PC-9 (cell line): ENCODE measurements at places on chromosomes 16 and 17. TPM values are rescaled to one million over a fixed set of nuclear protein-coding genes. Genes with fewer than 3 reads are reported as not detected.

GRCh38 chr16:30942426-30942806, 6.5 kb upstream of the ORAI3 start:
- H3K27ac ChIP-seq = no peak overlapping the region
- DNase-seq = no peak
- peaks cover 17% of the 10 kb centered on the region; the same call in 1 of the 2 replicates for H3K36me3 ChIP-seq
- H3K4me3 ChIP-seq = no peak overlapping the region

GRCh38 chr17:45852535-45853297, 8.0 kb downstream of the SPPL2C start:
- peaks cover 74% of the 10 kb centered on the region for H3K27me3 ChIP-seq
- DNase-seq = peak; percentile 64
- no peak overlapping the region for H3K4me3 ChIP-seq
- no peak overlapping the region for H3K27ac ChIP-seq

SOX15 gene
- 80.9 and 124 TPM in 2 replicates for total RNA-seq

DNA sequence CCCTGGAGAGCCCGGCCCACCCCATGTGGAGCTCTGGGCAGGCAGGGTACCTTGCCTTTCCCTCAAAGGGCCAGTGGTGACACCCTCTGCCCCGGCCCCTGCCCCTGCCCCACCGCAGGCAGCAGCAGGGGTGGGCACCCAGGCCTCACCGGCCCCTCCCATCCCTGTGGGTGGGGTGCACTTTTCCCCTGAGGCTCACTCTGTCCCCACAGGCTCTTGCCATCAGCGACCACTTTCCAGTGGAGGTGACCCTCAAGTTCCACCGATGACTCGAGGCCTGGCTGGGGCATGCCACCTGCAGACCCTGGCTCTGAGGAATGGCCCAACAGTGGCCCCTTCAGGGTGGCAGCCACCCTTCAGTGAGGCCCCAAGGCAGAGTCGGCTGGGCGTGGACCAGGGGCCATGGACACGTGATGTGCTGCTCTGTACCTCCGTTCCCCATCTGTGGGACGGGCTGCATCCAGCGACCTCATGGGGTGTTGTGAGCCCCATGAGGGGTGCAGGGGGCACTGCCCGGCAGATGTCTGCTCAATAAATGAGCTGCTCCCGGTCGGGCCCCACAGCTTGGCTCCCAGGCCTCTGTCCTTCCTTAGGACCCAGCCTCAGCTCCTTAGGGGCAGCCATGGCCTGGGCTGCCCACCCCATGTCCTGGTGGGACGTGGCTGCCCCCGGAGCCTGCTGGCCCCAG, 2.0 kb downstream of the DNASE1L2 start:
- H3K36me3 ChIP-seq = no peaks in the 10 kb centered on the region; the same call in none of the 2 replicates
- no peak overlapping the region for H3K4me3 ChIP-seq
- no peaks in the 10 kb centered on the region for H3K4me1 ChIP-seq
- H3K27ac ChIP-seq = no peak overlapping the region

DNA sequence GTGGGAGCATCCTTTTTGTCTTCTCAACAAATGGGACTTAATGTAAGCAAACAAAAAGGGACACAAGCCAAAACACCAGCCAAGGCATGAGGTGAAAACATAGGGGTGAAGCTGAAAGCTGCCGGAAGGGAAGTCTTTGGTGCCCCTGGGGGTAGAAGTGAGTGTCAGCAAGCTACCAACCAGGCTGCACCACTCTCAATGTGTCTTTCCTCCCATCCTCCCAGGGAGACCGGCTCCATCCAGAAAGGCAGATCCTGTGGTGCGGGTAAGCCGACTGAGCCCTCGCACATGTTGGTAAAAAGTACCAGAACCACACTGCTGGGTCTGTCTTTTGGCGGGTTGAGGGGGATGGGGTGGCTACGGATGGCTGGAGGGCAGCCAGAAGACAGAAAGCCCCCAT, 52.0 kb upstream of the SREBF1 start:
- H3K4me1 ChIP-seq = no peaks in the 10 kb centered on the region
- H3K4me3 ChIP-seq = no peak overlapping the region
- no peaks in the 10 kb centered on the region for H3K36me3 ChIP-seq

- no peaks in the 10 kb centered on the region for H3K36me3 ChIP-seq
- H3K4me1 ChIP-seq = peaks cover 21% of the 10 kb centered on the region
- H3K4me3 ChIP-seq = no peak overlapping the region
- no peak for DNase-seq
- no peak overlapping the region for H3K27ac ChIP-seq
These were observed 34.0 kb upstream of the PRKCA start for GRCh38 chr17:66268247-66268927.

GRCh38 chr17:50141745-50142110, 8.7 kb downstream of the PPP1R9B start:
- peaks cover 29% of the 10 kb centered on the region for H3K4me1 ChIP-seq
- DNase-seq = no peak
- H3K4me3 ChIP-seq = no peak overlapping the region
